ENCODE measurements at places on chromosomes 12 and 14. TPM values are rescaled to one million over a fixed set of nuclear protein-coding genes. Genes with fewer than 3 reads are reported as not detected.

GRCh38 chr12:4143896-4144295, 129.7 kb upstream of the CCND2 start:
- DNase-seq: no peak
- no peaks in the 10 kb centered on the region for H3K4me1 ChIP-seq

ST8SIA1 gene
- total RNA-seq: 0.17 TPM

- no peaks in the 10 kb centered on the region for H3K36me3 ChIP-seq
- H3K27ac ChIP-seq: no peak overlapping the region
- peaks cover 8% of the 10 kb centered on the region for H3K4me1 ChIP-seq
- no peaks in the 10 kb centered on the region for H3K27me3 ChIP-seq
Measured at GRCh38 chr12:92418381-92418780, 272.7 kb upstream of the BTG1 start.

PEBP1 gene
- total RNA-seq: 312 TPM

DNA sequence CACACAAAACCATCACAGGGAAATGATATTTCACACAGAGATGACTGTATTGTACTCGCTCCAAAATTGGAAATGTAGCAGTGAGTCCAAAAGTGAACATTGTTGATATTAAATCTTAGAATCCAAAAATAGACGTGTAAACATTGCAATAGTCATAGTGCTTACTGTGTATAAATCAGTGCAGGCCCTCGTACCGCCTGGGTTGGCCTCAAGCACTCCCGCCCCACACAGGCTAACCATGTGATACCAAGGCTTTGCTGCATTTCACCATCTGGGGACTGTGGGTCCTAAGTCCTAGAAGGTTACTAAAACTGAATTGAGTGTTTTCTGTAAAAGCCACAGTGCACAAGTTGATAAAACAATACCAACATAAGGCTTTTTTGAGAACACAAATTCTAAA, 107.3 kb downstream of the PPP2R5E start:
- peaks cover 25% of the 10 kb centered on the region for H3K4me1 ChIP-seq
- no peak overlapping the region for H3K27ac ChIP-seq
- no peak overlapping the region for H3K4me3 ChIP-seq
- no peak for DNase-seq
- no peaks in the 10 kb centered on the region for H3K36me3 ChIP-seq
- no peaks in the 10 kb centered on the region for H3K27me3 ChIP-seq

DNA sequence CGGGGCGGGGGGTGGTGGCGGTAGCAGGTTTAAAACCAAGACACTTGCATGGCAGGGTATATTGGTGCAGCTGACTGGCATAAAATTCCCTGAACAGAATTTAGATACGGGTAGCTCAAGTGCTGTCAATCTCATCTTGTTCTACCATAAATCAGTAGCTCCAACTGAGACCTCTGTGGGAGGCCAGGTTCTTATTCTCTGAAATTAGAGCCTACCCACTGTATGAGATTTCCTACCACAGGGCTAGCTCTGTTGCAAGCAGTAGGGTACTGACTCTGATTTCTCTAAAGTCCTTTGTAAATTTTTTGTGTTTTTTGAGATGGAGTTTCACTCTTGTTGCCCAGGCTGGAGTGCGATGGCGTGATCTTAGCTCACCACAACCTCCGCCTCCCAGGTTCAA, 3.3 kb upstream of the RPLP0 start:
- H3K4me3 ChIP-seq: no peak overlapping the region
- H3K27ac ChIP-seq: no peak overlapping the region

GRCh38 chr14:104478656-104479055, 100.9 kb upstream of the C14orf180 start:
- H3K27ac ChIP-seq: no peak overlapping the region
- H3K4me3 ChIP-seq: no peak overlapping the region
- H3K27me3 ChIP-seq: peaks cover 5% of the 10 kb centered on the region
- H3K36me3 ChIP-seq: no peaks in the 10 kb centered on the region

GPR68 gene
- 0.30 TPM for total RNA-seq

DNA sequence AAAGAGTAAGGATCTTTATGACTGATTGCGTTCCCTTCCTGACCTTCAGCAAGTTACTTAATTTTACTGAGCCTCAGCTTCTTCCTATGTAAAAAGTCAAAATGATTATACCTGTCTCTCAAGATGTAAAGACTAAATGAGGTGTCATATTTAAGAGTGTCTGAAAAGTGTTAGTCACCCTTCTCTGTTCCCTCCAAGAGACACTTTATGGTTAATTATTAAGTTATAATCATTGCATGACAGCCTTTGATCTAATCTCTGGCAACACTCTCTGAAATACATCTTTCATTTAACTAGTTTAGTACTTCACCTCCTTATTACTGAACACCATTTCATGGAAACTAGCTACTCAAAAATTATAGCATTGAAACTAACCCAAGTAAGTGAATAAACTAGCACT, 54.8 kb downstream of the BMAL2 start:
- no peaks in the 10 kb centered on the region for H3K27me3 ChIP-seq
- DNase-seq: no peak
- no peak overlapping the region for H3K27ac ChIP-seq
- no peak overlapping the region for H3K4me3 ChIP-seq
- no peaks in the 10 kb centered on the region for H3K36me3 ChIP-seq
- no peaks in the 10 kb centered on the region for H3K4me1 ChIP-seq

EFS gene
- total RNA-seq: 55.9 TPM

GRCh38 chr12:51413791-51414190, 10.8 kb upstream of the SLC4A8 start:
- H3K4me3 ChIP-seq: no peak overlapping the region
- no peaks in the 10 kb centered on the region for H3K4me1 ChIP-seq
- DNase-seq: no peak
- H3K27me3 ChIP-seq: no peaks in the 10 kb centered on the region

GRCh38 chr12:89706986-89707702, 1.5 kb downstream of the ATP2B1 start:
- DNase-seq: no peak
- H3K36me3 ChIP-seq: no peaks in the 10 kb centered on the region
- H3K4me1 ChIP-seq: peaks cover 17% of the 10 kb centered on the region
- H3K27me3 ChIP-seq: no peaks in the 10 kb centered on the region

LRRC10 gene
- total RNA-seq: not detected

GRCh38 chr12:26197832-26198231, 2.5 kb downstream of the SSPN start:
- DNase-seq: no peak
- H3K4me1 ChIP-seq: peaks cover 21% of the 10 kb centered on the region

GRCh38 chr12:112305951-112306350, 76.3 kb downstream of the HECTD4 start:
- H3K36me3 ChIP-seq: peaks cover 3% of the 10 kb centered on the region
- H3K27me3 ChIP-seq: no peaks in the 10 kb centered on the region
